ENCODE measurements at places on chromosomes 4 and X. TPM values are rescaled to one million over a fixed set of nuclear protein-coding genes. Genes with fewer than 3 reads are reported as not detected.

Gene ATP2B3
- total RNA-seq = not detected

Gene SULT1B1
- total RNA-seq = 6.7 TPM

Gene ARHGAP36
- total RNA-seq = not detected

Gene RBM47
- 110 TPM for total RNA-seq

Gene TBC1D19
- total RNA-seq = 14.3 TPM

Gene CT47B1
- total RNA-seq = not detected

DNA sequence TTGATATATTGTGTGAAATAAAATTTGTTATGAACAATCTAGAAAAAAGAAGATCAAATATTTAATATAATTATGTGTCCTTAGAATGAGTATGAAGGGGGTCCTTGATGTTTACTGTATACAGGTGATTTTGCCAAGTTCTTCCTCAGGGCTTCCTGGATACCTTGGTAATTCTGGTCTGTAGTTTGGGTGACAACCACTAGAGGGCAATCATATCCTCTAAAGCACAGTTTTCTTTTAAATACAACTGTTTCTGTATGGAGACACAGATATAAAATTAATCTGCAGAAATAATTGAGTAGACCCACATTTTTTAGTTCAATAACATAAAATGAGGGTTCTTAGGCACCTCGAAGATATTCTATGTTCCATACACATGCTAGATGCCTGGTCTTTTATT lies 157.7 kb downstream of the SPANXN1 start:
- DNase-seq = no peak

DNA sequence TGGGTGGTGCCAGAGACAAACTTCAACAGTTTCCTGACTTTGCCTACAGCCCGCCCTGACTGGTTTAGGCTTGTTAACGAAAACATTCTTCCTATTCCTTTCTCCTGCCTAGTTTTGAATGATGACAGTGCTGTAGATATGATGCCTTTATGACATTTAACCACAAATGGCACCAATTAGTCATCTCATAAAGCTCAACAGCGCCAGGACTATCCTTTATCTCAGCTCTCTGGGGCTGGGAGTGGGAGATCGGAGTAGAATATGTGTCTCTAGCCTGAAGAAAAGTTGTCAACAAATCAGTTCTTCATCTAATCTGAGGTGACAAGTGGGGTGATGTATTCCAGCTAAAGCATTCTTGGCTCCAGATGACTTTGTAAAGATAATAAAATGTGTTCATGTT lies 64.6 kb upstream of the SH3RF1 start:
- DNase-seq = no peak

DNA sequence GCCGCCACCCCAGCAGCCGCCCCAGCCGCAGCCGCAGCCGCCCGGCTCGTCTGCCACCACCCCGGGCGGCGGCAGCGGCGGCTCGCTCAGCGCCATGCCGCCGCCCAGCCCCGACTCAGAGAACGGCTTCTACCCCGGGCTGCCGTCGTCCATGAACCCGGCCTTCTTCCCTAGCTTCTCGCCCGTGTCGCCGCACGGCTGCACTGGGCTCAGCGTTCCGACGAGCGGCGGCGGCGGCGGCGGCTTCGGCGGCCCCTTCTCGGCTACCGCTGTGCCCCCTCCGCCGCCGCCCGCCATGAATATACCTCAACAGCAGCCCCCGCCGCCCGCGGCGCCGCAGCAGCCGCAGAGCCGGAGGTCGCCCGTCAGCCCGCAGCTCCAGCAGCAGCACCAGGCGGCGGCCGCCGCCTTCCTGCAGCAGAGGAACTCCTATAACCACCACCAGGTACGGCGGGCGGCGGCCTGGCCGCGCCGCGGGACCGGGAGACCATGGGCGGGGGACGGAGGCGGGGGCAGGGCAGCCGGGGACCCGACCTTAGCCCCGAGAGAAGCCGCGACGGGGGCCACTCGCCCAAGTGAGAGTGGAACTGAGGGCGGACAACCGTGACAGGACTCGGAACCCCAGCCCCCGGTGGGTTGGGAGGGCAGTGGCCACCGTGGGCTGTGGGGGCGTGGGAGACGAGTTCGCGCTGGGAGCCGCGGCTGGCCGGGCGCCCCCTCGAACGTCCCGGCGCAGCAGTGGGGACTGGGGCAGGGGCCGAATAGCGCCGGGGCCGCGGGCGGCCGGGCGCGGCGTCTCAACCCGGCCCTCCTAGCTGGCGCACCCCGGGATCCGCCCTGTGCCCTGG lies 1.8 kb downstream of the CPEB2 start:
- peak; percentile 93 for DNase-seq

DNA sequence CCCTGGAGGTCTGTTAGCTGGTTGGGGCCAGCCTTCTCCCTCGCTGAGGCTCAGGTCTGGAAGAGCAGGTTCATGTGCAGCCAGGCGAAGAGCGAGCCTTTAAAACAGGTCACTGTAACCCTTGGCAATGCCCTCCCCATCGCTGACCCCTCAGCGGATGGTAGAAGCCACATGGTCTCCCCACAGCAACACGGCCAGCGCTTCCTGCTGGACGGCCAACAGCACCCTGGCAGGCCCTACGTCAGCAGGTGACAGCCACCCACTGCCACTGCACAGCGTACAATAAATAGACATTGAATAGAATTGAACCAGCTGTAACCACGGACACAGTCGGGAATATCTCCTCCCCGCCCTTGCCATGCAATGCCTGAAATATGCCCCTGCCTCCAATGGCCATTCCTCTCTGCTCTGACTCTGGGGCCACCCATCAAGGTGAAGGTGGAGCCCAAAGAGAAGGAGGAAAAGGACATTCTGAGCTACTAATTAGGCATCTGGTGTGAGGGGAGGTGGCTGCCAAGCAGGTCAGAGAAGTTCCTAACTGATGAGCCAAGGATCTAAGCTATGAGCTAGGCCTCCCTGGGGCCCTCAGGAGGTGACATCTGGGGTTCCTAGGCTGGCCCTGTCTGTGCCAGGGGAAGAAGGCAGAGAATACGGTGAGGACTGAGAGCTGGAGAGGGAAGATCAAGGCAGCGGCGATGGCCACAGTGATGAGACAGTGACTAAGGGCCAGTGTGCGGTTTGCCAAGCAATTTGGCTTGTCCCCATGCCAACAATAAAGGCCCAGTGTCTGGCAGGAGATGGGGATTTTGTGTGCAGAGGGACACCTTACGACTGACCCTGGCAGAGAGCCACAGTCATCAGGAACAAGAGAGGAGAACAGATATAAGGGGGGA lies 202.3 kb downstream of the BCOR start:
- no peak for DNase-seq

GRCh38 chr4:45327544-45327943 lies 601.2 kb upstream of the GNPDA2 start:
- DNase-seq = no peak

DNA sequence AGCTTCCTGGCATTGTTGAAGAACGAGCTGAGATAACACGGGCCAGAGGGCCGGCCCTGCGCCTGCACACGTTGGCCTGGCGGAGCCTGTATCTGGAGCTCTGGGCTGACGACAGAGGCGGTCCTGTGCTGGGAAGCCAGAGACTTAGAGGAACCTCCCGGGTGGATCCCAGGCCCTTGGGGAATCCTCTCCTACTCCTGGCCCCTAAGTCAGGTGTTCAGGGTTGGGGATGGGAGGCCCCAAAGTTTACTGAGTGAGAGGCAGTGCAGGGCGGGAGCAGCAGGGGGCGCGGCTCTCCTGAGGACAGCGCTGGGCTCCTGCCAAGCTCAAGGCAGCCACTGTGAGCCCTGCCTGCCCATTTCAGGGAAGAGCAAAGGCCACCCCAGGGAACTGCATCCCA lies 2.5 kb upstream of the HTRA3 start:
- peak; percentile 91 for DNase-seq

DNA sequence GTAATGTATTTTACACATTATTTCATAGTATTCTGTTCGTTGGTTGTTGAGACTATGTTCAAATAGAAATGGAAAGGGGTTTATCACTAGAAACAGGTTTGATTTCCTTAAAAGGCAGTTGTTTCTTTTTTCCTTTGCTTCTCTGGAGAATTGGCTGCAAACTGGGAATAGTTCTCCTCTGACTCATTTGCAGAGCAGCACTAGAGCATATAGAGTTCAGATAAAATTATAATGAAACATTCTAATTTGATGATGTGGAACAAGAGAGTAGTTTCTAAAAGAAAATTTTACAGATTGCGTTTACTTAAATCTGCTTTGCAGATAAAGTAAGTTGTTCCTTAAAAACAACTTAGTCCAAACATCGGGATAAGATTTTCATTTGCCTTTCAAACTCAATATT lies 29.7 kb downstream of the SYNPO2 start:
- DNase-seq = peak; percentile 61

DNA sequence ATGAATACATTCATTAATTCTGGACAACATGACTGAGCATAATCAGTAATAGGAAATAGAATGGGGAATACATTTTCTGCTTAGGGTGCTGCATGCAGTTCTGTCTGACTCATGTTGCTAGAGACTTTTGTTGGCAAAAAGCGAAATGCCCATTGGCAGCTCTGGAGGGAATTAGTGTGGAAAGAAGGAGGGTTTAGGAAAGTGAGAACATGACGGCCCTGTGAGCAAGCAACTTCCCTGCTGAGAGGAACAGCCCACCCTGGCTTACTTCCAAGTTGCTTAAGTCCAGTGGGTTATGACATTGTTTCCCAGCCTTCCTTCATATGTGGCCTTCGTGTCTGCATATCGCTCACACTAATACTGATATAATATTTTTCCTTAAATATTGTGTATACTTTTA lies 13.8 kb downstream of the MAD2L1 start:
- DNase-seq = no peak

DNA sequence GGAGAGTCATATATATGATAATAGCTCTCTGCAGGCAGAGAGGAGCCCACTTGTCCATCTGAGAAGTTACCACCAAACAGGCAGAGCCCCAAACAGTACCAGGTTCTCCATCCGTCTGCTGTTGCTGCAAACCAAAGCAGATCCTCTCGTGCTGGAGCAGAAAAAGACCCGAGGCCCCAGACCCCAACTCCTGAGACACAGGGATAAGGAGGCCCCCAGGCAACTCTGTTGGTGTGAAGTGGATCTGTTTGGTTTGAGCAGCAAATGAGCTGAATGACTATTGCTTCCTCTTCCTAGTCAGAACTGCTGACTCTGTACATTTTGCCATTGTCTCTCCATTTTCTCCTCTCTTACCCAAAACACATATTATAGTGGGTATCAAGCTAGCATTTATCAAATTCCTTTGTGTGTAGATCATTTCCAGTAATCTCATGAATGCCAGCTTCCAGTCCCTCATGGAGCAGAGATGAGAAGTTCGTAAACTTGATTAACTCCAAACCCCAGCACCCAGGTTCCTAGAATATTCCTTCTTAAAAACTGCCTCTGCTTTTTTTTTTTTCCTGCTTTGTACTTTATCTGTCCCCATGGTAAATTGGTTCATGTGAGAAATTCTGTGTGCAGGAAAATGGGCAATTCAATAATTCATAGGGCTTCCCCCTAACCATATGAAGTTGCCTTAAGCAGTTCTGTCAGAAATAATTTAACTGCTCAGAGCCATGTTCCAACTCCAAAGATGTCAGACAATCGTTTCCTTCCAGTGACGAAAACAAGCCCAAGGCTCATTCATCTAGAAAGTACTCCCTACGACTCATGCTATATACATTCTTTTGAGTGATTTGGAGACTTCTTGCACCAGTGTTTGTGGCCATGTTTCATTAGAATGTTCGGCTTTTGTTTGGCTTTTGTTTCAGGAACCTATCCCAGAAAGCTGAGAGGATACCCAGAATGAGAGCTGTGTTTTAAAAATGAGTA lies 98.6 kb upstream of the ATXN3L start:
- no peak for DNase-seq

DNA sequence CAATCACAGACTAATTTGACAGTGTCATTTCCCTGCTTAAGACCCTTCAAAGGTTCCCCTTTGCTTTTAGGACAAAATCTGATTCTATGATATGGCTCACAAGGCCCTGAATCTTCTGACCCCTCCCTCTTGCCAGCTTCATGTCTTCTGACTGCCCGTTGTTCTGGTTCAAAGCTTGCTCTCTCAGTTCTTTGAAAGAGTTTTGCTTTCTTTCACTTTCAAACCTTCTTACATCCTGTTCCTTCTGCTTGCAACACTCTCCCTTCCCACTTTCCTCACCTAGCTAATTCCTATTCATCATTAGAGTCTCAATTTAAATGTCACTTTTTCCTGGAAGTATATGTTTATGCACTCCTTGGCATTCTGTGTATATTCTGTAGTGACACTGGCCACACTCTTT lies 299.2 kb downstream of the IDS start:
- DNase-seq = no peak

- no peak for DNase-seq
Observed at GRCh38 chr4:75547647-75548387, 8.0 kb upstream of the ODAPH start.

GRCh38 chrX:98067611-98068010 lies 1183.9 kb downstream of the RPA4 start:
- no peak for DNase-seq

- no peak for DNase-seq
Observed at GRCh38 chr4:26238778-26239679, 81.8 kb upstream of the RBPJ start.

- no peak for DNase-seq
Observed at GRCh38 chr4:71732706-71733105, 51.2 kb downstream of the GC start.

DNA sequence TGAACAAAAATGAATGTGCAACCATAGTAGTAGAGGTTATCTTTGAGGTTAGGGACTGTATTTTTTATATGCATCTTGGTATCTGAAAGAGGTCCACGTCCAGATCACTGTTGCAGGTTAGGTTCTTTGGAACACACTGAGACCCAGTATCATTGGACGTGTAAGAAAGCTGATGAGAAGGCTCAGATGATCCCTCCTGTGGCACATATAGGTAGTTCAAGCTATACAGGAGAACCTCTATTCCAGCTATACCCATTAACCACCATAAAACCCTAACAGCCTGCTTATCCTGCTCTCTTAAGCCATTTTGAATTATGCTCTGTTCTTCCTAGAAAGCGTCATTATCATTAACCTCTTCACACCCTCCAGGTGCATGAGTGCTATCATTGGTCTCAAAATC lies 930.7 kb upstream of the HS3ST1 start:
- DNase-seq = no peak

- DNase-seq = no peak
Observed at GRCh38 chr4:100848841-100849240, 331.0 kb upstream of the EMCN start.

Data from left lung (tissue), 14 donors.